Activated CD8-positive, alpha-beta T cell treated with anti-CD3 and anti-CD28 coated beads for 36 hours (primary cell): ENCODE measurements at places on chromosomes 6 and 20. TPM values are rescaled to one million over a fixed set of nuclear protein-coding genes. Genes with fewer than 3 reads are reported as not detected.

- DNase-seq = no peak
Measured at GRCh38 chr6:6395581-6396197, 75.2 kb upstream of the F13A1 start.

Gene BPIFA1
- not detected for total RNA-seq

Gene FERMT1
- total RNA-seq = 0.09 TPM

- peak; percentile 37 for DNase-seq
Measured at GRCh38 chr6:39189915-39190544, 39.2 kb downstream of the KCNK5 start.

GRCh38 chr20:13554706-13555105, 84.0 kb downstream of the TASP1 start:
- DNase-seq = no peak

Gene TSHZ2
- total RNA-seq = 0.54 TPM

- DNase-seq = no peak
Measured at GRCh38 chr6:139497345-139497961, 123.0 kb upstream of the CITED2 start.

GRCh38 chr6:7673063-7673536, 52.8 kb upstream of the BMP6 start:
- DNase-seq = peak; percentile 8

- no peak for DNase-seq
Measured at GRCh38 chr20:63945921-63946920, 10.0 kb downstream of the UCKL1 start.

Gene DDX27
- 45.9 TPM for total RNA-seq

Gene FILIP1
- total RNA-seq = not detected

Gene SEMG1
- total RNA-seq = not detected

Gene HLA-DQA1
- 3.4 TPM for total RNA-seq

GRCh38 chr20:49572857-49573256, 4.9 kb upstream of the PTGIS start:
- DNase-seq = no peak

DNA sequence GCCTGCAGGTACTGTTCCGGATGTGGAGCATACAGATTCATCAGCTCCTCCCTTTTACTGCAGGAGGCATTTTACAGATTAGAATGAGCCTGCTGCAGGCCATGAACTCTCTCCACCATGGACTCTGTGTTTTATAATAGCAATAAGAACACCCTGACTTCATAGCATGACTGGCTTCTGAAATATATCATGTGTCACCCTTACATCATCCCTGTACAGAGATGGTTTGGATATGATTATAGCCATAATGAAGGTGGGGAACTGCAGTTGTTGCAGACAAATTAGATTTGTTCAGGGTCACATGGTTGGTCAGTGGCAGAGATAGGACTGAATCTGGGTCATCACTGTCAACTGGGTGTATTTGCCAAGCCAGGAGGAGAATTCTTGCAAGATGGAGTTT, 100.7 kb downstream of the FOXO3 start:
- DNase-seq = no peak

Gene BCAS1
- total RNA-seq = not detected

DNA sequence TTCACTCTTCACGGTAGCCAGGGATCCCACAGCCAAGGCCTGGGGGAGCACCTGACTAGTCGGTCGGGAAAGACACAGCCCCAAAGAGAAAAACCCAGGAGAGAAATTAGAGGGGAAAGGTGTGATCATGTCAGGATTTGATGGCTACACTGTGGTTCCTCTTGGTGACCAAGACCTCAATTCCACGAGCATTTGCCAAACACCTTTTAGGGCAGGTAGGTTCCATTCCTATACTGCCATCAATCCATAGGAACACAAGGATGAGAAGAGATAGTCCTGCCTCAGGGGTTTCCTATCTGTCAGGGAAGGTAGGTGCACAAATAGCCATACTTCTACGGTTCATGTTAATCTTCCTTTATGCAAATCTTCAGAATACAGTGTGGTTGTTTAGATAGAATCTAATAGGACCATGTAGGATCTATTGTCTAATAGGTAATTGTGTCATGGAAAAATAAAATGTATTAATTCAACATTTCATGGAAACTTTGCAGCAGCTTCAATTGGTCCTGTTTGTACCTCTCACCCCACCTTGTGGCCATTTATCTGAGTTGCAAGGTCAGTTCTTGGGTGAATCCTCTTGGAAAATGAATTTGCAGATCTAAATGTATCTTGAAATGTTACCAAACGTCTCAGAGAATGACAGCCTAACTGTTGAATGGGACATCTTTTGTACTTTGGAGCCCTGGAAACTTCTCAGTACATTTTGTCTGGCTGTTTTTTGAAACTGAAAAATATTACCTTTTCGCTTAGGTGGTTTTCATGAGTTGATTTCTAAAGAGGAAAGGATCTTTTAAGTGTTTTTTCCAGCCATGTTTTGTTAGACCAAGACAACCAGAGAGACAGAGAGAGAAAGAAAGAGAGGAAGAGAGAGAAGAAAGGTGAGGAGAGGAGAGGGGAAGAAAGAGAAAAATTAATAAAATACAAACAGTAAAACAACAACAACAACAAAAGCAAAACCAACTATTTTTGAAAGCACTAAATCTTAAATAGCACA, 33.7 kb upstream of the IYD start:
- peak; percentile 56 for DNase-seq

Gene SCUBE3
- total RNA-seq = not detected

GRCh38 chr6:141313986-141314385, 818.7 kb upstream of the GJE1 start:
- no peak for DNase-seq

Gene COL11A2
- 1.4 TPM for total RNA-seq

- no peak for DNase-seq
Measured at GRCh38 chr6:25192590-25193459, 86.3 kb upstream of the CARMIL1 start.

- no peak for DNase-seq
Measured at GRCh38 chr6:139979021-139979725, 604.7 kb upstream of the CITED2 start.

- DNase-seq = no peak
Measured at GRCh38 chr20:23050076-23050838, 785 bp upstream of the THBD start.

GRCh38 chr20:1087311-1087905, 31.0 kb upstream of the PSMF1 start:
- DNase-seq = peak; percentile 36

GRCh38 chr6:28719275-28719940, 193.7 kb downstream of the GPX5 start:
- peak; percentile 59 for DNase-seq

DNA sequence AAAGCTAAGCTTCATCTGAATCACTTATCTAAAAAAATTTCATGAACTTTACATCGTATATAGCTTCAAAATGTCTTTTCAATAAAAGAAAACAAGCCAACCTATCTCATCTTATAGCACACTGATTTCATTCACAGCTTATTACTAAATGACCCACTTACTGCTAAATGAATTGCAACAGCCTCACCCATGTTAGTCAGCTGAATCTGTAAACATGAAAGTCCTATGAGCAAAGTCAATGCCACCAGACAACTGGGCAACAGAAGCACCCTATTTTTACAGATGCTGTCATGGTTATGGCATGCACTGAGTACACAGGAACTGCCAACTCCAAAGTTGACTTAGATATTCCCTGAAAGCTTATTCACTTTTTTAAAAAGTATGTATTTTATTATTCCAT, 41.2 kb upstream of the DST start:
- DNase-seq = no peak

DNA sequence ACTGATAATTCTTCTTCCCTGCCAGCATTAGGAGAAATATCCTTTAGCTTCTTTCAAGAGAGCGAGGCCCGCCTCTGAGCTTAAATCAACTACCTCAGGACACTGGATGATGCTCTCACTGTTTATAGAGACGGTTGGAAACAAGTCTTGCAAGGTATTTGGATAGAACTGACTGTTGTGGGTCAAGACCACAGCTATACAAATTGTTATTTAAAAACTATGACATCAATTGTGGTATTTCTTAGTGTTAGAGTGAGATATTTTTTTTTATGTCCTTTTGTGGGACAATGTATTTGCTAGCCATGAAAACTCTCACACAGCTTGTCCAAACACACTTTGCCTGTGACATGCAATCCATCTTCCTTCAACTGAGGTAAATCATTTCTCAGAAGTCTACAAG, 136.3 kb upstream of the PHACTR1 start:
- no peak for DNase-seq

Gene SDC4
- total RNA-seq = 21.1 TPM

Gene KCNB1
- total RNA-seq = not detected

Gene WFDC2
- 1.3 TPM for total RNA-seq

Gene GTSF1L
- not detected for total RNA-seq

GRCh38 chr20:7627734-7628663, 312.3 kb downstream of the HAO1 start:
- DNase-seq = no peak

GRCh38 chr6:79513111-79513510, 24.1 kb downstream of the LCA5 start:
- DNase-seq = no peak

DNA sequence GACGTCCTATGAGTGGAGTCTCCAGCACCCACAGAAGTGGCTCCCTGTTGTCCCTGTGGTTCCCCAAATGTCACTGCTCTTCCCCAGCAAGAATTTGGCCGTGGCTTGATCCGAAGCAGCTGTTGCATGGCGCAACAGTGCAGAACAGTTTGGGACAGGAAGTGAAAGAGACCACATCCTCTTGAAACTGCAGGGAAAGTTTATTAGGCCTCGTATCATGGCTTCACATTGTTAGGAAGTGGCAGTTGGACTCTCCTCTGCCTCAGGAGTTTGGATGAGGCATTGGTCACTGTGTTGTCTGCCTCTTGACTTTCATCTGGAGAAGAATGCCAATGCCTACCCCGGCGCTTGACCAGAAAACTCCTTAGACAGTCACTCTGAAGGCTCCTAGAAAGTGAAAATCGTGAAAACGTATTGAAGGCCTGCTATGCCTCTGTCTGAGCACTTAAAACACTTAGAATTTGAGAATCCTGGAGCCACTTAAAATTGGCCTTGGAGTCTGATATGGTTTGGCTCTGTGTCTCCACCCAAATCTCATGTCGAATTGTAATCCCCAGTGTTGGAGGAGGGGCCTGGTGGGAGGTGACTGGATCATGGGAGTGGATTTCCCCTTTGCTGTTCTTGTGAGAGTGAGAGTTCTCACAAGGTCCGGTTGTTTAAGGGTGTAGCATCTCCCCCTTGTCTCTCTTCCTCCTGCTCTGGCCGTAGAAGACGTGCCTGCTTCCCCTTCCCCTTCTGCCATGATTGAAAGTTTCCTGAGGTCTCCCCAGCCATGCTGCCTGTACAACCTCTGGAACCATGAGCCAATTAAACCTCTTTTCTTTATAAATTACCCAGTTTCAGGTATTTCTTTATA, 334.9 kb upstream of the JARID2 start:
- DNase-seq = peak; percentile 38

- DNase-seq = no peak
Measured at GRCh38 chr6:154427446-154427845, 70.8 kb upstream of the IPCEF1 start.

GRCh38 chr20:20690676-20691476, 21.6 kb downstream of the RALGAPA2 start:
- no peak for DNase-seq

DNA sequence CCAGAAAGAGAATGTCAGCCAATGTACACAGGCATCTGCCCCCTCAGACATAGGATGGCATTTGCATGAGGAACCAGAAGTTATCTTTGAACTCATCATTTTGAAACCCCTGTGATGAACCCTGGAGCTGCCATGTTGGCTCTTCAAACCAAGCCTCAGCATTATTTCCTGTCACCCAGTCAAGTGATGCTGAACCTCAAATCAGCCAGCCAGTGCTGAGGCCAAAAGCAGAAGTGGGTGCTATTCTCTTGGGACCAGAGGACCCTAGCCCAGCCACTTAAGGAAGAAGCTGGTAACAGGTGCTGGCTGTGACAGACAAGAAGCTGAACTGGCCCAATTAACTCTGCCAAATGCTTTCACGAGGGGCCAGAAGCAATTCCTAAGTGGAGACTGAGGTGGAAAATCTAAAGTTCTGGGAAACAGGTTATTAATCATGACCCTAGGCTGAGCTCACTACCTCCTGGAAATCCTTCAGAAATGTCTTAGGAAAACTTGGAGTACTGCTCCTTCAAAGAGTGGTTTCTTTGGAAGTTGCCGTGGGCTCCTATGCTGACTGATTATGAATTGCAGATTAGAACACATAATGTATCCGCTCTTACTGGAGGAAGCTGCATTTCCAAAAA, 4.0 kb downstream of the PKIG start:
- DNase-seq = peak; percentile 10

Gene CD24
- 1.4 TPM for total RNA-seq
